ENCODE measurements at places on chromosomes 2 and 18.

DNA sequence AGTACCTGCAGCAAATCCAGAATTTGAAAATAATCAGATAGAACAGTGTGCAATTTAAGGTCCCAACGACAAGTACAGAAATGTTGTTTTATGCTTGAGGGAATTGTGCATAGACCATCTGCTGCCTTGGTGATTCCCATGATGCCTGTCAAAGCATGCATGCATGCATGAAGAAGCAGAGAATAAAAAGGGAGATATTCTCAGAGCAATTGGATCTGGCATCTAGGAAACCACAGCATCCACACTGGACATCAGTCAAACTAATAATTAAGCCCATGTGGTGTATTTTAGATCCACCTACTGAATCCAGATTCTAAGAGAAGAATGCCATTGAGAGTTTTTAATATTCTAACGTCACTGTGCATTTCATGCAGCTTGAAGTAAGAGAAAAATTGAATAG is 361.2 kb downstream of the FSIP2 start:
- DNase-seq = no peak

DNA sequence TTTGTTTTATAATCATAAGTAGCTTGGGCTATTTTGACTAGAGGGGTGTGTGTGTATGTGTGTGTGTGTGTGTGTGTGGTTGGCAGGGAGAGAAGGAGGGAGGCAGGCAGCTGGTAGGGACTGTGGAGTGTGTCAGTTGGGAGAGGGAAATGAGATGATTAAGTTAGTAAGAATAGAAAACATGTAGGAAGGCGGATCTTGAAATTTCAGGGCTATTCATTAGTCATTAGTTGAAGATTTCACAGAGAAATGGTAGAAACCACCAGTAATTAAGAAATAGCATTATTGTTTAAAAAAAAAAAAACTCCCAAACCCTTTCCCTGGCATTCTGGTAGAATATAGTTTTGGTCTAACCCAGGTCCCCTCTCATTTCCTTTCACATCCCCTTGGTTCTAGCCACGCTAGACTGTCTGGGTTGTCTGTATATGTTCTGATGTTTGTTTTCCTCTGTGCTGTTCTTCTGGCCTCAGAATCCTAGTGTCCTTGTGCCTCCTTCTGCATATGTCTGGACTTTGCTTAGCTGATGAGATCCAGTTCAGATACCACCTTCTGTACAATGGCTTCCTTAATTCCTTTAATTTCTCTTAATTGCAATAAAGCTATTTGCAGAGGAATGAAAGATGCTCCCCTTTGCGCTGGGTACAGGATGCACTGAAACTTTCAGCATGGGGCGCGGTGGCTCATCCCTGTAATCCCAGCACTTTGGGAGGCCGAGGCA is 161.6 kb downstream of the NEDD4L start:
- no peak for DNase-seq

- DNase-seq = no peak
Observed at GRCh38 chr2:98806236-98806697, 75.3 kb upstream of the MGAT4A start.

- no peak for DNase-seq
Observed at GRCh38 chr2:210687786-210688470, 131.5 kb downstream of the CPS1 start.

DNA sequence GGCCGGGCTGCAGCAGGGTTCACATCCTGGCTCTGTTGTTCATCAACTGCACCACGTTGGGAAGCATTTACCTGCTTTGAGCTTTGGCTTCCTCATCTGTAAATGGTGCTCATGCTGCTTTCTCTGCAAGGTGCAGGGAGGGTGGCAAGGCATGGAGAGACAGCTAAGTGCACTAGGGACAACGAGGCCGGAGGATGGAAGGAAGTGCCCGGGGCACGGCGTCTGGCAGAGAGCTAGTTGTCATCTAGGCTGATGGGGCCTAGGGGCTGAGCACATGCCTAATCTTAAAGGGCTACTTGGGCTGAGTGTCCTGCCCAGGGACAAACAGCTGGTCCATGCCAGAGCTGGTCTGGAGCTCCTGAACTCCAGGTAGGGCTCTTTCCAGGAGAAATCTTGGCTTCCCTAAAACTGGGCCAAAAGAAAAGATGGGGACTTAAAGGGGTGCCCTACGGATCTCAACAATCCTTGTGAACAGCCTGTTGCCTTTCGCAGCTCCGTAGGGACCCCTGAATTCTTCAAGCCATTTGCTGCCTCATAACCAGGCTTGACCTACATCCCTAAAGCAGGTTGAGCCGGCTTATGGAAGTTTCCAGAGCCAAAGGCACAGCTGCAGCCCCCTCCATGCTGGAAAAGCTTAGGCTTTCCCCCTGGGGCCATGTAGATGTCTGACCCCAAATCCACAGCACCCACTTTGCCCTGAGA is 130.8 kb downstream of the SMAD7 start:
- no peak for DNase-seq

DNA sequence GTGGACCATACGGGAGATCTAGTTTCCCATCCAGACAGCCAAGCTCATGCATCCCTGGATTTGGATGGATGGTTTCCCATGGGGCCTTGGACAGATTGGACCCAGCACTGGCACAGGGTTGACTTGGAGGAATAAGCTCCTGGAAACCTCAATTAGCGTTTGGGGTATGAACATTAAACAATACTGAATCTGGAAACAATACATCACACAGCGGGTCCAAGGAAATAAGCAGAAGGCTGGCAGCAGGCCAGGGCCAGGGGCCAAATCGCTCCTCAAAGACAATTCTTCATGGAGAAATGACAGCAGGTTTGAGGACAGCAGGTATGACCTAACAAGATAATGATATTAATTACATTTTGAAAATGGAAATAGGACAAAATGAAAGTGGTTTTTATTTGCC is 540.6 kb downstream of the RIT2 start:
- no peak for DNase-seq

DNA sequence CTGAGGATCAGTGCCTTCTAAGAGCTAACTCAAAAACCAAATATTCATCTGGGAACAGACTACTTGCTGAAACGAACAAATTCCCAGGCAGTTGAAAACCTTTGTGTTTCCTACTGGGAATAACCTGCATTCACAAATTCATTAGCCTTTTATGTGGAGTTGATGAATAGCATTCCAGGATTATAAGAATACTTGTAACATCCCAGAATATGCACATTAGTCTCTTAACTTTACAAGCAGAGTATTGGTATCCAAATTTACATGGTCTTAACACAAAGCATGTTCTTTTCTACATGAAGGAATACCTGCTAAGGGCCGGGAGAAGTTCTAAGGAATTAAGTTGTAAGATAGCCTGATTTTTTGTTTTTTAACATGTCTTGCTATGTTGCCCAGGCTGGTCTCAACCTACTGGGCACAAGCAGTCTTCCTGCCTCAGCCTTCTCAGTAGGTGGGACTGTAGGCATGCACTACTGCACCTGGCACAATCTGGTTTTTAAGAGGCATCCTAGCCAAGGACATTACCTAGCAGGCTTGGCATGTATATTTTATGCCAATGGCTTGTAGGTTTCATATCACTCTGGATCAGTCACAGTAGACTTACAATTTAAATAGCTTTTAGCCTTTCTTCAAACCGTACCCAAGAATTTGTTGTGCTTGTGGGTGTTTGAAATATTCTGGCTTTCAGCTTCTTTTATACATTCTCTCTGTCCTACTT is 50.7 kb downstream of the MGAT5 start:
- no peak for DNase-seq

DNA sequence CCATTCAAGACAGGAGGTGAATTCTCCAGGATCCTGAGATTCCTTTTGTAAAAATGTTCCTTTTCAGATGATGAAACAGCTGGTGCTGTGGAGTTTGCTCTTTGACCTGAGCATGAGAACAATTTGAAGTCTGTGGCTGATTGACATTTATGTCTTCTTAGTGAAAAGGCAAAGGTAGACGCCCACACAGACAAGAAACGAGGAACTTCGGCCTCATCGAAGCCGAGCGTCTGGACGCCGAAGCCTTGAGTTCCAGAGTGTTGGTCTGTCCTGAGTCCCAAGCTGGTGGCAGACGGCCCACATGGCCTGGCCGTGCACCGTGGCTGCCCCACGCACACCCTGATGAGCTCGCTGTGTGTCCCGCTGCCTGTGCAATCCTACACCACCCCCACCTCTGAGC is 20.7 kb upstream of the SNTG2 start:
- no peak for DNase-seq

- DNase-seq = no peak
Observed at GRCh38 chr18:55264108-55264507, 304.8 kb upstream of the CCDC68 start.

GRCh38 chr2:159251296-159252173 is 35.0 kb downstream of the WDSUB1 start:
- no peak for DNase-seq

- no peak for DNase-seq
Observed at GRCh38 chr2:66235428-66235827, 199.5 kb upstream of the MEIS1 start.

GRCh38 chr18:13539843-13540476 is 186.4 kb downstream of the FAM210A start:
- DNase-seq = no peak

DNA sequence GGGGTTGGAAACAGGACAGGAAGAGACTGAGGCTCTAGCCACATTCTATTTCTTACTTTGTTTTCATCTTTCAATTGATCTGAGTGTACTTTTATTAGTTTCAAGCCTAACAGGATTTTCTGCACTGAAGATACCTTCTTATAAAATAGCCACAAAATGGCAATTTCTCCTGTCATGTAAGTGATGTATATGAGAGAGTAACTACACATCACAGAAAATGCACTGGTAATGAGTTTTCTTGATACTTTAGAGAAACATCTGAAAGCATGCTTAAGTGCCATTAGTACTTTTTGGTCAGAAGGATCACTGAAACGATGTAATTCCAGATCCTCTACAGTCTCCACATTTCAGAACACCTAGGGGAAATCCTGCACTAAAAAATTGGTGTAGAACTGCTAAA is 104.8 kb downstream of the CABYR start:
- DNase-seq = no peak

GRCh38 chr2:215773728-215774127 is 239.6 kb downstream of the MREG start:
- no peak for DNase-seq

Data from C1 segment of cervical spinal cord (tissue), 14 donors.